Pons (tissue), 1 donor: ENCODE measurements at places on chromosomes 6 and 20.

DNA sequence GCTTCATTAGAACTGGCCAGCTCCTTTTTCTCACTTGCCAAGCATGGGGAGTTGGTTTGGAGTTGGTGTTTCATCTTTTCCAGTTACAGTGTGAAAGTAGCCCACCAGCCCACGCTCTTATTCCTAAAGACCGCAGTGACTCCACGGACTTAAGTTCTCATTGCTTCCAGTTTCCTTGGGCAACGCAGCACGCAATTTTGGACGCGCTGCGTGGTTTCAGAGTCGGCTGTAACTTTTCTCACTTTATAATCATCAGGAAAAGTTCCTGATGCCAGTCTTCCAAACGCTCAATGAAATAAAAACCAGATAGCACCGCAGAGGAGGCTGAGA, 381 bp upstream of the PEX7 start:
- no peak for DNase-seq

- DNase-seq = no peak
These were observed 19.8 kb upstream of the LRFN2 start for GRCh38 chr6:40606981-40607380.

DNA sequence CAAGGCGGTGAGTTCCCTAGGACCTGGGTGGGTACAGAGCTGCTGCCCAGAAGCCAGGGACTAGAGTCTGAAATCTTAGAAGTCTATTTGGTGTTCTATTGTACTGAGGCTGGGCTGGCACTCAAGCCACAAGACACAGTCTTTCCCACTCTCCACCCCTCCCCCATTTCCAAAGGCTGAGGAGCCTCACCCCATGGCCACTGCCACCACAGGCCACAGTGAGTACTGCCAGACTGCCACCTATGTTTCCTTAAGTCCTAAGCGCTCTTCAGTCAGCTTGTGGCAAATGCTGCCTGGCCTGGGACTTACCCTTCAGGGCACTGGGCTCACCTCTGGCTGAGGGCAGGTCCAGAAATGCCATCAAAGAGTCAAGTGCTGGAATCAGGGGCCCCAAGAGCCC, 469.3 kb downstream of the HAO1 start:
- DNase-seq = no peak

DNA sequence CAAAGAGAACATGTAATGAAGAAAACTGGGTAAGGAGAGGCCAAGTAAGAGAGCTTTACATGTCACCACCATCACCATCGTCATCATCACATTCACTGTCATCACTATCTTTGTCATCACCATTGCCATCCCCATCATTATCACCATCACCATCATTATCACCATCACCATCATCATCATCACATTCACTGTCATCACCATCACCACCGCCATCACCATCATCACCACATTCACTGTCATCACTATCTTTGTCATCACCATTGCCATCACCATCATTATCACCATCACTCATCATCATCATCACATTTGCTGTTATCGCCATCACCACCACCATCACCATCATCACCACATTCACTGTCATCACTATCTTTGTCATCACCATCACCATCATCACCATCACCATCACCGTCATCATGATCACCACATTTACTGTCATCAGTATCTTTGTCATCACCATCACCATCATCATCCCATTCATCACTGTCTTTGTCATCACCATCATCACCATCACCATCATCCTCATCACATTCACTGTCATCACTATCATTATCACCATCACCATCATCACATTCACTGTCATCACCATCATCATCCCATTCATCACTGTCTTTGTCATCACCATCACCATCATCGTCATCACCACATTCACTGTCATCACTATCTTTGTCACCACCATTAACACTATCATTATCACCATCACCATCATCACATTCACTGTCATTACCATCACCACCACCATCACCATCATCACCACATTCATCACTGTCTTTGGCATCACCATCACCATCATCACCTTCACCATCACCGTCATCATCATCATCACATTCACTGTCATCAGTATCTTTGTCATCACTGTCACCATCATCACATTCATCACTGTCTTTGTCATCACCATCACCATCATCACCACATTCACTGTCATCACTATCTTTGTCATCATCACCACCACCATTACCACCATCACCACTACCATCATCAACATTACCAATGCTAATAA, 172.3 kb downstream of the ERMARD start:
- no peak for DNase-seq

- no peak for DNase-seq
These were observed 75.9 kb downstream of the OR2B2 start for GRCh38 chr6:27836141-27836782.
